ENCODE measurements at places on chromosomes 4 and X.

GRCh38 chr4:6957148-6957520, 47.5 kb downstream of the TBC1D14 start:
- no peak for DNase-seq

DNA sequence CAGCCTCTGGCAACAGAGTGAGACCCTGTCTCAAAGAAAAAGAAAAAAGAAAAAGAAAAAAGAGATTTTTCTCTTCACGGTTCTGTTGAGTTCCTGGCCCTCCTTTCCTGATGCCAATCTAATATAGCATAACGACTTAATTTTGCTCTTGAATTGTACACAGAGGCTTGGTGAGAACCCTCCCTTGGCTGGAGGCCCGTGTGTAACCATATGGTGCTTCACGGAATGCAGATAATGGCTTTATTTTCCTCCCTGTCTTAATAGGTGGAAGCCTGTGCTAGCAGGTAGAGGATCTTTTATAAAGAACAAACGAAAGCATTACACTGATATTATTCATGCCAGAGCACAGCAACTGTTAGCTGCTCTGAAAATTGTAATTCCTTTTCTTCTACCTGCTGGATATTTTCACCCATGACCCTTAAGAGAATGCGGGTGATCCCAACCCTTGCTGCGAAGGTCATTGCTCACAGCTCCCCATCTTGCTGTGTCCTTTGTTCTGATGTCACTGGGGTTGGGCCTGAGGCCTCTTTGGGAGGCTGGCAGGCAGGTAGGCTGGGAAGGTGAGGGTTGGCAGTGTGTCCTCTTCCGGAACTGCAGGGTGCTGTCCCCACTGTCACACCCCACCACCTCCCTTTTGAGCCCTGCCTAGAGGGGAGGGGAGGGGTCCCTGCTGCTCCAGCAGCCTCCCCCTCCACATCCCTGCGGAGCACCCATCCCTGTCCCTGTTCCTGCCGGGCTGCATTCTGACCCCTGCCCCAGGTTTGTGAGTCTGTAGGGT, 83.8 kb upstream of the STOX2 start:
- no peak for DNase-seq

DNA sequence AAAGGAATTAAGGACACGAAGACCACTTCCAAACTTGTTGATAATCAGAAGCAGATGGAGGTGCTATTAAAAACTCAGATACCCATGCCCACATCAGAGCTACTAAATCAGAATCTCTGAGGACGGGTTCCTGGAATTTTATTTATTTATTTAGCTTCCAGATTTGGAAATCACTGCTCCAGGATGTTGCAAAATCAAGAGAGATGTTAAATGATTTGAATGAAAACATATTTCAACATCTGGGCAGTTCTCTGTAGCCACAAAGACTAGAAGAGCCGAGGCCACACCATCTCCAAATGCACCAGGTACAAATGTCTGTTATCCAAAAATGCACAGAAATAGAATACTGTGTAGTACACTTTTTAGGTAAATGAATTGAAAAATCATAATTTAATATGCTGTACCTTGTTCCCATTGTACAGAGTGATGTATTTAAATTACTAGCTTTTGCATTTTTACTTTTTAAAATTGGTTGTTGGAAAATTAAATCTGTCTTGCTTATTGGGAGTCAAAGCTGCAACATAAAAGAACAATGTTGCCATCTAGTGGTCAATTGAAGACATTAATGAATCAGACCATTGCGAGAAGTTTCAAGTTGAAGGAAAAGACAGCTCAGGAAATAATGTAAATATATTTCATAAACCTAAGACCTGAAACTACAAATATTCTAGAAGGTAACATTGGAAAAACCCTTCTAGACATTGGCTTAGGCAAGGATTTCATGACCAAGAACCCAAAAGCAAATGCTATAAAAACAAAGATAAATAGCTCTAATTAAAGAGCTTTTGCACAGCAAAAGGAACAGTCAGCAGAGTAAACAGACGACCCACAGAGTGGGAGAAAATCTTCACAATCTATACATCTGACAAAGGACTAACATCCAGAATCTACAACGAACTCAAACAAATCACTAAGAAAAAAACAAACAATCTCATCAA, 151.3 kb upstream of the TTC29 start:
- peak; percentile 83 for DNase-seq

- peak; percentile 51 for DNase-seq
Measured at GRCh38 chr4:187171706-187172339, 448.2 kb upstream of the FAT1 start.

- DNase-seq, result no peak
Measured at GRCh38 chr4:53595204-53595603, 3.9 kb upstream of the LNX1 start.

DNA sequence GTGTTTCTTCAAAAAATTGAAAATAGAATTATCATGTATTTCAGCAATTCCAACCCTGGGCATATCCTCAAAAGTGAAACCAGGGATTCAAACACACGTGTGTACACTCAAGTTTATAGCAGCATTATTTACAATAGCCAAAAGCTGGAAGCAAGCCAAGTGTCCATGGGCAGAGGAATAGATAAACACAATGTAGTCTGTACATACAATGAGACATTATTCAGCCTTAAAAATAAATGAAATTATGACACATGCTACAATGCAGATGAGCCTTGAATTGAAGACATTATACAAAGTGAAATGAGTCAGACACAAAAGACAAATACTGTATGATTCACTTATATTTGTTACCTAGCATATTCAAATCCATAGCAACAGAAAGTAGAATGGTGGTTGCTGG, 853.4 kb downstream of the STIM2 start:
- DNase-seq, result no peak

GRCh38 chrX:133726642-133727041, 258.8 kb downstream of the GPC3 start:
- no peak for DNase-seq

- peak; percentile 12 for DNase-seq
Measured at GRCh38 chr4:107693132-107693531, 26.9 kb downstream of the PAPSS1 start.

GRCh38 chrX:130395341-130395740, 6.4 kb upstream of the RBMX2 start:
- no peak for DNase-seq

DNA sequence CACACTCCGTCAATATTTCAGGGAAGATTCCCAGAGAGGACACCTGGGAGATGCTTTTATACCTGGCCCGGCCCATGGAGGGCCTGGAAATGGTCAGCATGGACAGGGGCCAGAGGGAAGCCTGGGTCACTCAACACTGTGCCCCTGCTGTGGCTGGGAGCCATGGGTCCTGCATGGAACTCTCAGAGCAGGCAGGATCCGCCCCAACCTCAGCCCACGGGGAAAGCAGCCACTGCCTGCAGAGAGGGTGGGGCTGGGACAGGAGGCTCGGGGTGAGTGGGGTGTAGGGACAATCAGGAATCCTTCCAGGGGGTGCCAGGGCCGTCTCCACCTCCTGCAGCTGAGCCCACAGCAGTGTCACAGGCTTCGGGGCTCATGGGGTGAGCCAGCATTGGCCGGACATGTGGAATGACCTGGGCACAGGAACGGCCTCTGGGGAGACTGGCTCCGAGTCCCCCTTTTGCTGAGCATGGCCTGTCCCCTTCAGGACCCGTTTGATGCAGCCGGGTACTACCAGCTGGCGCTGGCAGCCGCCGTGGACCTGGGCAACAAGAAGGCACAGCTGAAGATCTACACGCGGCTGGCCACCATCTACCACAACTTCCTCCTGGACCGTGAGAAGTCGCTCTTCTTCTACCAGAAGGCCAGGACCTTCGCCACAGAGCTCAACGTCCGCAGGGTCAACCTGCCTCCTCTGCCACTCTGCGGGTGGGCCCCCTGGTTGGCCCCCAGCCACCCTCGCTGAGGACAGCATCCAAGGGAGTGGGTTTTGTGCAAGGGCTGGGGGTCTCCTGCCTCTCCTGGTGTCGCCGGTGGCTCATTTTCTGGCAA, 29.1 kb upstream of the HTRA3 start:
- DNase-seq, result no peak

DNA sequence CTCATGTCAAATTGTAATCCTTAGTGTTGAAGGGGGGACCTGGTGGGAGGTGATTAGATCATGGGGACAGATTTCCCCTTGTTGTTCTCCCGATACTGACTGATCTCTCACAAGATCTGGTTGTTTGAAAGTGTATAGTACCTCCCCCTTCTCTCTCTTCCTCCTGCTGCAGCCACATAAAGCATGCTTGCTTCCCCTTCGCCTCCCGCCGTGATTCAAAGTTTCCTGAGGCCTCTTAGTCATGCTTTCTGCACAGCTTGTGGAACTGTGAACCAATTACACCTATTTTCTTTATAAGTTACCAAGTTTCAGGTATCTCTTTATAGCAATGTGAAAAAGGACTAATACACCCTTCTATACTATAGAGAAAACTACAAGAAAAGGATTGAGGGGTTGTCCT, 1170.5 kb upstream of the AGA start:
- DNase-seq, result no peak

- no peak for DNase-seq
Measured at GRCh38 chr4:168693750-168694490, 197.1 kb downstream of the PALLD start.

DNA sequence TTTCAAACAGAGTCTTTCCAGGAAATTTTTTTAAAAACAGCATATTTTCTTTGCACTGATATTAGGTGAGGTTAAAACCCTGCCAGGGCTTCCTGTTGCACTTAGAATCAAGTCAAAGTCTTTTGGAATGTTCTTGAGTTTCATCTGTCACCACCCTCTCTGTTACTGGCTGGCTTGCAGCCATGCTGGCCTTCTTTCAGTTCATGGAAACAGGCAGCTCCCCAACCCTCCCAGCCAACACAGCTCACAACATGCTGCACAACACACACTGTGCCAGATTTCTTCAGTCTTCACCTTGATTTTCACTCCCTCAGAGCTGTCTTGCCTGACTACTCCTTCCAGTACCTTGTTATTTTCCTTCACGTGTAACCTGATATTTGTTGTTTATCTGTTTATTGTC, 129.5 kb downstream of the KCNIP4 start:
- no peak for DNase-seq

DNA sequence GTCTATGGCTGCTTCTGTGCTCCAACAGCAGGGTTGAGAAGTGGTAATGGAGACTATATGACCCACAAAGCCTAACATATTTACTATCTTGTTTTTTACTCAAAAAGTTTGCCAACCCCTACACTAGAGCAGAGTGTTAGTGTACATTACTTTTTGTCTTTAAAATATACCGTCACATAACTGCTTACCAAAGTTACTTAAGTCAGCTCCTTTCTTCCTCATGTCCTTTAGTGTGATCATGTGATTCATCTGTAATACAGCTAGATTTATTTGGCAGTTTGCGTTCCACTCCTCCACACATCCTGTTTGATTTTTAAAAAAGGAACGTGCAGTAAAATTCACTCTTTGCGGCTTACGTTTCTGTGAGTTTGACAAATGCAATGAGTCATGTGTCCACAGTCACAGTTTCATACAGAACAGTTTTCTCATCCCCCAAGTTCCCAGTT, 162.4 kb upstream of the GPRIN3 start:
- DNase-seq, result no peak

DNA sequence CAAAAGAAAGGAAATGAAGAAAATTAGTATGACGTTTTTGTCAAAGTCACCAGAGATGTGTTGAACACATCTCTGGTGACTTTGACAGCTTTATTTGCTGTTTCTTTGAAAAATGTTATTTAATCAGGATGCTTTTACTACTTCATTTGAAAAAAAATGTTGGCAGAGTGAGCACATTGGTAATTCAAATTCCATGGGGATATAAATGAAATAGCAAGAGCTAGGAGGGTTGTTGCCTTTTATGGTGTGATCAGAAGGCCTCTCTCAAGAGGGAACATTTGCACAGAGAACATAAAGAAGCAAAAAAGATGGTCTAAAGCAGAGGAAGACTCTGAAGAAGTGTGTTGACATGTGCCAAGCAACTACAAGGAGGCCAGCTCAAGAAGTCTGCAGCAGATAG, 46.6 kb upstream of the CXCL8 start:
- no peak for DNase-seq

DNA sequence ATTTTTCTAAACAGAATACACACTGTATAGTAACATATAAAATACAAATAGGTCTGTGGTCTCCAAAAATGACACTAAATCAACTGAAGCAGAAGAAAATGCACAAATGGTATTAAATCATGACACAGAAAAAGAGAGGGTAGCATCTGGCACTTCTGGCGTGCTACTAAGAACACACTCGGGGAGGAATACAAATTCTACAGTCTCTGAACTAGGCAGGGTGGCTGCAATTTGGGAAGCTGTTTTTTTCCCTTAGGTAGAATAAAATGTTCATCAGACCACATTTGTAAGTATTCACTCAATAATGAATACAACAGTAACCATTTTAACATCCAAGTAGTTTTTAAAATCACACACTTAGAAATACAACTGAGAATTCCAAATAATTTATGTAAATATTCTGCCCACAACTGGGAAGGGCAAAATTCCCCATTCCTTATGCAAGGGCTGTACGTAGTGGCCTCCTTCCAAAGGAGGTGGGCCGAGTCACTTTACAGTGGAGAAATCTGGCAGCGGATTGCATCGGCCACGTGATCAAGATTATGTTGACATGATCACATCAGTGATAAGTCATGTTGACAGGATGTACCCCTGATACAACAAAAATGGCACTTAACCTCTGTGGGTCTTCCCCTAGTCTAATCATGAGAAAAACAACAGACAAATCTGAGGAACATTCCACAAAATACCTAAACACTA, 101.1 kb downstream of the TSPAN5 start:
- peak; percentile 58 for DNase-seq

DNA sequence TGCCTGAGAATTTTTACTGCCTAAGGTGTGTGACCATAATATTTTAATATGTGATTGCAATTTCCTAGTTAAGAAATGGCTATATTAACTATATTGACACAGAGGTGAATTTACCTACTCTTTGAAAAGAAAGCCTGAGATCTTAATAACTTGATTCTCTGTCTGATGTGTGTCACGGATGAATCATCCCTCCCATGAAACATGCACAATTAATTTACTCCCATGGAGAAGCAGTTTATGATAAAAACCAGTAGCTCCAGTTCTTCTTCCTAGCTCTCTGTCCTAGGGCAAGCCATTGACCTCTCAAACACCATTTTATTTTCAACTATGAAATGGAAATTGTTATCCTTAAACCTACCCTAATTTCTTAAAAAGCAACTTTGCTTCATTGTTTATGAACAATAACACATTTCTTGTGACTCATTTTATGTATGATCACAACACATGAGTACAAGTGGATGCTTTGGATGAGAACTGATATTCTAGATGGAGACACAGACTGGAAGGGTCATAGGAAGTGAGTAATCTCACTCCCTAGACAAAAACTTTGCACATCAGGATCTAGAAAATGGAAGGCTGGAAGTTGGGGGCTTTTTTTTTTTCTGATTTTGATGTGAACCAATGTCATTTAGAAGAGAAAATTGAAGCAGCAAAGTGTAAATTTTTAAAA, 438.3 kb downstream of the GPAT3 start:
- no peak for DNase-seq

- DNase-seq, result no peak
Measured at GRCh38 chr4:29559286-29559685, 1160.9 kb upstream of the PCDH7 start.

DNA sequence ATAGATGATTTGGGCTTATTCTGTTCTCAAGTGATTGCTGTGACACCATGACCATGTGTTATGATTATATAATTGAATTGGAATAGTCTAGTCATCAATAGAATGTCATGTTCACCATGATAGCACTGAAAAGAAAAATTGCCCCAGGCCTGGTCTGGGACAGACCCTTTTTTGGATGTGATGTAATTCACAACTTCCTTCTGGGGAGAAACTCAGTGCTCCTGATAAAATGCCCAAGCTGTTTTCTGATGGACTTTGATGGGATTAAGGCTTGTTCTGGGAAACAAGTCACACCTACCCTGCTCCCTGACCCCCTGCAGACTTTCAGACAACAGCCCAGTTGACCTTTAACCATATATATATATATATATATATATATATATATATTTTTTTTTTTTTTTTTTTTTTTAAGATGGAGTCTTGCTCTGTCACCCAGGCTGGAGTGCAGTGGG, 65.3 kb downstream of the RHOH start:
- no peak for DNase-seq
